ENCODE measurements at places on chromosomes 3 and 15.

- DNase-seq = no peak
These were observed 43.2 kb upstream of the RPL35A start for GRCh38 chr3:197906850-197907187.

DNA sequence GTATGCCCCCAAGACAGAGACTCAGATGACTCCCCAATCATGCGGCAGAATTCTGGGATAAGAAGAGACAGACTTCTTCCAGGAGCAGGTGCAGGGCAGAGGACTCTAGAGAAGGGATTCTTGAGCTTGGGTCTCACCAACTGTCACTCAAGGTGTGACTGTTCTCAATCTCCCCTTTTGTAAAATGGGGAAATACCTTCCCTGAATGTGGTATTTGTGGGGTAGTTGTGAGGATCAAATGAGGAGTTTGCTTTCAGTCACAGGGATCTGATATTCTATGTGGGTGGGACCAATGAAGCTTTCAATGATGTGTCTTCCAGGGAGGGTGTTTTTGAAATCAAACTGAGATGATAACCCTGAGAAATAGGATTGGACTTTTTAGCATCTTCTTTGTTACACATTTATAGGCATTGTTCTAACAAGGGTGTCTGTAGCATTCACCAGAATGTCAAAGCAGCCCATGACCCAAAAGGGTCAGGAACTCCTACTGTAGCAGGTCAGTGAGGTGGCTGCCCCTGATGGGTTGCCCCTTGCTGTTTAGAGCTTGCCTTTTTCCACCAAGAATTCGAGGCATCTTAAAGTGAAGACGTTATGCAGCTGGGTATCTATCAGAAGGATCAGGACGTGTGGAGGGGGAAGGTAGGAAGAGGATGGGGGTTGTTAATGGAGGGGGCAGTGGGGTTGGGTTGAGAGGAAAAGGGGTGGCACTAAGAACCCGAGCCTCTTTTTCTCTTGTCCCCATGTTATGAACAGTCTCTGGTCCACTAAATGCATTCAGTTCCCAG, 28.8 kb downstream of the UMPS start:
- DNase-seq = no peak

GRCh38 chr15:37682304-37682703, 252.1 kb upstream of the TMCO5A start:
- no peak for DNase-seq

GRCh38 chr15:92268900-92269299, 124.8 kb upstream of the ST8SIA2 start:
- peak; percentile 69 for DNase-seq

GRCh38 chr3:119628390-119628789, 30.7 kb downstream of the PLA1A start:
- no peak for DNase-seq

DNA sequence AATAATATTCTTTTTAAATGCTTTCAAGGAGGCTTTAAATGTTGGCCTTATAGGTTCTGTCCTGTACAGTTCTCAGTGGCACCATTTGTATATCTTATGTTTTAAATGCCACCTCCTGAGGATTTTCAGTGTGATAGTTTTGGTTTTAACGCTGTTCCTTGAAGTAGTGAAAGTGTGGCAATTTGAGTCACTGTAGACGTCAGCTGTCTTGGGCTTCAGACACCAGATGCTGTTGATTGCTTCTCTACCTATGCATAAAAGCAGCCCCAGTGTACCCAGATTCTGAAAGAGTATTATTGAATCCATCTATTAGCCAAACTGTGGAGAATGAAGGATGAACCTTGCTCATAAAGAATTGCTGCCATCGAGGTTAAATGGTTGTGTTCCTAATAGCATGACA, 316.8 kb upstream of the GBE1 start:
- DNase-seq = no peak

DNA sequence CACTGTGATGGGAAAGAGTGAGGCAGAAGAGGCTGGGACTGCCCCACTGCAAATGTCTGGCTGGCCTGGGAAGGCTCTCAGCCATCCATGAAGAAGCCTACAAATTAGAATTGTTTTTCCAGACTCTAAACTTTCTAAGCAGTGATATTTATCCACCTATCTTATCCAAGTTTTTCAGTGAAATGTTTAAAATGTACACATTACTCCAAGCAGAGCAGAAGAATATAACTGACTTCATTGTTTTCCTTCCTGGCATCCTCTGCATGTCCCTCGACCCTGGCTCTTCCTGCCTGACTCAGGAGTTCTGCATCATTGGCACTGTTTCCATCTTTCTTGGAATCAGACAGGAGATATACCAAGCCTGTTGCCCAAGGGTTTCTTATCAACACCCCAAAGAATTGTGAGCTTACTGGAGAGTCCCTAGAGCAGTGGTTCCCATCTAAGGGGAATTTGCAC, 401.5 kb upstream of the PROK2 start:
- DNase-seq = no peak

DNA sequence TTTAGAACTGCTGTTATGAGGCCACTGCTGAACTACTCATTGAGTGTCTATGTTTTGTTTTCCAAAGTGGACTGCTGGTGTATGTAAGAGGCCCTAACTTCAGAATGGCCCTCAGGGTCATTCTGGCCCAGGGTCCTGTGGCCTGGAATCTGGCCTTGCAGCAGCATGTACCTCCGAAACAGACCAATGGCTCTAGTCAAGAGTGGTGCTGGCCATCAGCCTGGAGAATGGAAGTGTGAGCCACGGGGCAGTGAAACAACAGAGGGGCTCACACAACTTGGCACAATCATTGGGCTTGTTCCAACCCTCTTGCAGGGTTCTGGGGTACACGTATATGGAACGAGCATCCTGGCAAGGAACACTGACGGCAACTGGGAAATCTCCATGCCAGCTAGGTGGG, 40.5 kb downstream of the SCN5A start:
- DNase-seq = no peak

GRCh38 chr3:125694761-125695294, 99.5 kb upstream of the OSBPL11 start:
- peak; percentile 68 for DNase-seq

GRCh38 chr3:191774485-191774884, 313.5 kb downstream of the PYDC2 start:
- DNase-seq = no peak

DNA sequence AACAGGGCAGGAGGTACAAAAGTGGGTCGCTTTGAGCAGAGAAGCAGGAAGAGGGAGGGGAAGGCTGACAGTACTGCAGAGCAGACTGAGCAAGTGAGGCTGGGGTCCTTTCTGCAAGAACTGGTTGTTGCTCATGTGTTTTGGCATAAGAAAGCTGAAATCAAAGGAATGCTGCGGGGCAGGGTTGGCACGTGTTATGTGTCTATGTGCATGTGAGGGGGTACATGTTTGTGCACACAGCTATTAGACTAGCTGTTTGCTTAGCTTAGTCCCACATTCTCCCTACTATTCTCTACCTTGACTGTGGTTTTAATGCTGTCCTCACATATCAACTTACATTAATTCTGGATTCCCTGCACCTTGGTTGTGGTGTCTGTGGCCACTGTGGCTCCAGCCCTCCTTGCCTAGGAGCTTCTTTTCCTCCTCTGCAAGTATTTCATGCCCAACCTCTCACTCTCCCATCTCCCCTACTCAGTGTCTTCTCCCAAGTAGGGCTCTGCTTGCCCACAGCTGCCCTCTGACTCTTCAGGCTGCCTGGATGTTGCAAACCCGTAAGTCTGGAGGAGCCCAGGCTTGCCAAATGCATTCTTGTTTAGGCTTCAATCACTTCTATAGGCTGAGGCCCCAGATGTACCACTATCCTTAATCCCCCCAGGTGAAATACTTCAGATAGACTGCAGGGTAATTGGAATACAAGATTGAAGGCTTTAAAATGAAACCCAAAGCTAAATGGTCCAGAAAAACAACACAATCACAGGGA, 4.8 kb downstream of the TAGLN3 start:
- DNase-seq = no peak

DNA sequence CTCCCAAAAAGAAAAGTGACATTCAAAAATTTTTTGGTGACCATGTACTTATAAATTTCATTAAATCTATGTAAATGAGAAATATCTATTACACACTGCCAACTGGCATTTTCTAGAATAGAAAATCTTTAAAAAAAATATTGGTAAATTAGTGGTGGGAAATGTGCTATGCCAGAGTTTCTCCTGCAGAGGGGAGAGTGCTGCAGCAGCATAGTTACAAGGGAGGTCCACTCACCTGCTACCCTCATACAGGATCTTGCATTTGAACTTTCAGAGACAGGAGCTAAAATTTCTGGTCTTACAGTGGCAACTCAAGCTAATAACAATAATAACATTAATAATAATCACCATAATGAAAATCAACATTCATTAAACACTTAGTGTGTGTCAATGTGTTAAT, 459.6 kb downstream of the NSUN3 start:
- DNase-seq = no peak

DNA sequence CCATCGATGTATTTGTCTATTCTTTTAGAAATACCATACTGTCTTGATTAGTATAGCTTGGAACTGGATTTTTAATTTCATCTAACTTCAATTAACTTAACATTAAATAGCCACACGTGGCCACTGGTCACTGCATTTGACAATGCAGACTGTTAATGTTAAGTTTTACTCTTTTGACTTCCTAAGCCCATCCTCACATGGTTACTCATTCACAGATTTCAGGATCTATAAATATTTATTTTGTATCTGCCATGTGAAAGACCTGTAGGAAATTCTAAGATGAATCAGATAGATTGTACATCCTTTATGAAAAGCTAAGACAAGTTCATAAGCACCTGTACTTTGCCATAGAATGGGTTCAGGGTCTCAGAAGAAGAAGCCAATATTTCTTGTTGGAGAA, 8.3 kb upstream of the RORA start:
- DNase-seq = no peak

DNA sequence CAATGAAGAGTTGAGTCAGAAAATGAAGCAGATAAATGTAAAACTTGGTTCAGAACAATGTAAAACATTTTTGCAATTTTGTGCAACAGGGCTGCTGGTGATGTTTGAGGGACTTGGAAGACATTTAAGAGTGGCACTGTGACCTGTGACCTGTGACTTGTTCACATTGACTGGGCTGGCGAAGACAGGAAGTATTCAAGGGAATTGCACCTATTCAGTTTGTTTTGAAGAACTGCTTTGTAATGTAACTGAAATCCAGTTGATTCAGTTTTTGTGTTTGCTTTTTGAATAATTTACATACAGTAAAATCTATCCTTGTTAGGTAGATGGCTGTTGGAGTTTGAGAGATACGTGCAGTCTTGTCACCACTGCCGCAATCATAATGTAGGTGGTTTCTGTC, 35.4 kb downstream of the MCTP2 start:
- DNase-seq = no peak

DNA sequence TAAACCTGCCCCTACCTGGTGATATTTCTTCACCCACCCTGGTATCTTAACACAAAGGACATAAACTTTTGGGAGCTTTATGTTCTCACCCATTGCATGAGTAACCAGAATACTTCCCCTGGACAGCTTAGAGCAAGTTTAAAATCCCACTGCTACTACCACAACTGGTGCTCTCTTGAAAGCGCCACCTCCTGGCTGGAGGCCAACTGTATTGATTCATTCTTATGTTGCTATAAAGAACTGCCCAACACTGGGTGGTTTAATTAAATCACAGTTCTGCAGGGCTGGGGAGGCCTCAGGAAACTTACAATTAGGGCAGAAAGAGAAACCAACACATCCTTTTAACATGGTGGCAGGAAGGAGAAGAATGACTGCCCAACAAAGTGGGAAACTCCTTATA, 592.4 kb downstream of the EPHA3 start:
- DNase-seq = peak; percentile 8

GRCh38 chr3:108406063-108406660, 104.2 kb downstream of the MYH15 start:
- DNase-seq = no peak

DNA sequence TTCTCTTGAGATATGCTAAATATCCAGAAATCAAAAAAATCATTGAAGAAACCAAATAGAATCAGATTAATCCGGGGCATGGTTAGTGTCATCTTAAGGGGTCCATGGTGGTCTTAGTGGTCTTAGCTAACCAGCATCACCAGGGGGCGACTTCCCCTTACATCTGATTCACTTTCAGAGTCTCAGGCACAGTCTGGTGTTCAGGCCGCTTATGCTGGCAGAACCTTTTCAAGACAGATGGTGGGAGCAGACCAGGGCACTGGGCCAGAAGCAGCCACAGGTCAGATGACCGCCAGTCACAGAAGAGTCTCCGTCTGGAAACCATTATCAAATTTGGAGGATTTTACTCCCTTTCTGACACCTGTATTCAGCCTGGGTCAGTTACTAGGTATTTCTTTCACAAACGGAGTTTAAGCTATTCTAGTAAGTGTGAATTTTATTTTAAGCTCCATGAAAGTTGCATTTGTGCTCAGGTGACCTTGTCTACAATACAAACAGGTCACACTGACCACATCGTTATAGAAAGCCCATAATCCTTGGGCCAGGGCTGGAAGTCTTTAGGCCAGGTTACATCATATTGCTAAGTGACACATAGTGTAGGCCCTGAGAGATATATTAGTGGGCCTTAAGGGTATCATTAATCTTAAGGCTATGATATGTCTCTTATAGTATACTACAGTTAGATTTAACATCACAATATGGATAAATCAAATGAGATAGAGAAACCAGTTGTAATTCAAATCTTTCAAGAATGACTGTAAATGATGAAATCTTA, 365.5 kb downstream of the GBE1 start:
- no peak for DNase-seq

- no peak for DNase-seq
These were observed 15.4 kb upstream of the PRKAR2A start for GRCh38 chr3:48863122-48863521.

DNA sequence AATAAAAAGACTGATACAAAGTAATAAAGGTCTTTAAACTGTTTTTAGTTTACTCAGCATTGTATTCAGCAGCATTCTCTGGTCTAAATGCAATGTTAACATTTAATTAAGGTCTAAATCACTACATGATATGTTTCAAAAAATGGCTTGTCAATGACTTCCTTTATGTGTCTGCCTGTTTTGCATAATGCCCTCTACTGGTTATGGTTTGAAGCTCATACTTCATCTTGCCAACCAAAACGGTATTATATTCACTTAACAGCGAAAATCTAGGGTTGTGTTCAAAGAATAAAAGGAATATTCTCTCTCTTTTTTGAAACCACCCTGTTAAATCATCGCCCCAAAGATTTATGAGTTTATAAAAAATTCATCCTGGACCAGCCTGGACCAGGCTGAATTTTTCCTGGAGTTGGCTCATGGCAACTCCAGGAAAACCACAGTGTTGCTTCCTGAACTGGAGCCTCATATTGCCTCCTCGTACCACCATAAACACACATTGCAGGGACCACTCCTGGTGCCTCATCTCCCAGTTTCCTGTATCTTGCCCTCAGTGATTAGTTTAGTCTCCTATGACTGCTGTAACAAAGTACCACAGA, 6.7 kb upstream of the NCEH1 start:
- no peak for DNase-seq

GRCh38 chr3:60463685-60464084, 787.6 kb downstream of the FHIT start:
- no peak for DNase-seq

DNA sequence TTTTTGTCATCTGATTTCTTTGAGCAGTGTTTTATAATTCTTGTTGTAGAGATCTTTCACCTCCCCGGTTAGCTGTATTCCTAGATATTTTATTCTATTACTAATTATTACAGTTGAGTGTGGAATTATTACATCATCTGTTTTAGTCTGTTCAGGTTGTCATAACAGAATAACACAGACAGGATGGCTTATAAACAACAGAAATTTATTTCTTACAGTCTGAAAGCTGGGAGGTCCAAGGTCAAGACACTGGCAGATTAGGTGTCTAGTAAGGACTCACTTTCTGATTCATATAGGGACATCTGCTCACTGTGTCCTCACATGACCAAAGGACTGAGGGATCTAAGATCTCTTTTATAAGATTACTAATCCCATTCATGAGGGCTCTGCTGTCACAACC, 121.3 kb upstream of the THBS1 start:
- DNase-seq = no peak

Data from NCI-H345 (cell line).